Activated T-helper 1 cell treated with Interleukin-2 at 50 U/mL for 16 hours (primary cell): ENCODE measurements at places on chromosomes 2 and 18.

DNA sequence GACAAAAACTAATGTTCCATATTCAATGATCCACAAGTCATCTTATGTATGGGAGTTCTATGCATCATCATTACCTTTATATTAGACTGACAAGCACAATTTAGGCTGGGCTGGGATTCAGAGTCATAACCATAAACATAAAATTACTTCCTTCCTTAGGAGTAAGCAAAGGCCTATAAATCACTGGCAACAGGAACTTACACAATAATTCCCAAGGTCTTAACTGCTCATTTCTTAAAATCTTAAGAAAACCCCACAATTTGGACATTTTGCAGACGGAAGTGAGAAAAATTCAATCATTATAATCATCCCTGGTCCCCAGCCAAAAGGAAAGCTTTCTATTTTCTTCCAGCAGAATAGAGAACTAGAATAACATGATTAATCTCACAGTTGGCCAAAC lies 232.3 kb downstream of the DYM start:
- DNase-seq = no peak

GRCh38 chr2:165682546-165682945 lies 111.5 kb downstream of the GALNT3 start:
- DNase-seq = no peak

- no peak for DNase-seq
Observed at GRCh38 chr18:31760695-31761094, at the start of gene SLC25A52. Gene SLC25A52, minus strand, starts transcription at chr18:31760880. Its CDS starts 219 bp downstream, at chr18:31760661.

DNA sequence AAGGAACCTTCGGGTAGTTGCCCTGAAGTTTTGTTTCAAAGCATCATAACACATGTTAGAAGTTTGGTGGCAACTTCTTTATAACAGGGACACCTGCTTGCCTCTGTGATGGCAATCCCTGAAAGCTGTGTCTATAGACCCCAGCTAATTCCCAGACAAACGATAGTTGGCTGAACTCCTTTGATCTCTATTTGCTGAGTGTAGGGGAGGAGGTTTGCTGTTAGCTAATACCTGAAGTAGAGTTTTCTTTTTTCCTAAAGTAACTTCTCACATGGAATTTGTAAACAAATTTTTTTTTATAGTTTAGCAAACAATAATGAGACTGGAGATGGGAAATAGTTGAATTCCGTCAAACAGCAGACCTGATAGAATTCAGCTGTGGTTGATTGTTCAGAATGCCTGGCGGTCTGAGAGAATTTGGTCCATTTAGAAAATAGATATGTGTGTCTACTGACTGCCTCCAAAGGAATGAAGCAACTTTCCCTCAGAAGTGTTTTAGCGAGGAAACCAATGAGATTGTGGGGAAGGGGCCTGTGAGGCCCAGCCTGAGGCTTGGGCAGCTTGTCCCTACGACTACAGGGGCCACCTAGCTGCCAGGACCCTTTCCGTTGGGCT lies 123.5 kb upstream of the EPAS1 start:
- no peak for DNase-seq

DNA sequence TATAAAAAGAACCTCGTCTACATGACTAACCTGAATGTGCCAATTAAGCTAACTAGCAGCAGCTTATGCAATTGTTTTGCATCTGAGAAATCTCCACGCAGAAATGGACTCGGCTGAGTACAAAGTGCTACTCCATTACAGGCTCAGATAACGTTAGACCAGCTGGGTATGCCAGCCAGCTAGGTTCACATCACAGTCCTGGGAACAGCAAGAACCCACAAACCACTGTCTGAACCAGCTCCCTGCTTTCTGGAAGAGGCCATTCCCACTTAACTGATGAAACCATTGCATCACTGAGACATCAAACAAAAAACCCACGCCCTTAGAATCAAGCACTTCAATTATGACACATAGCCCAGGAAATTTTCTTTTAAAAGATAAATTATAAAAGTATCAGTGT lies 202.7 kb downstream of the CYRIA start:
- DNase-seq = no peak

DNA sequence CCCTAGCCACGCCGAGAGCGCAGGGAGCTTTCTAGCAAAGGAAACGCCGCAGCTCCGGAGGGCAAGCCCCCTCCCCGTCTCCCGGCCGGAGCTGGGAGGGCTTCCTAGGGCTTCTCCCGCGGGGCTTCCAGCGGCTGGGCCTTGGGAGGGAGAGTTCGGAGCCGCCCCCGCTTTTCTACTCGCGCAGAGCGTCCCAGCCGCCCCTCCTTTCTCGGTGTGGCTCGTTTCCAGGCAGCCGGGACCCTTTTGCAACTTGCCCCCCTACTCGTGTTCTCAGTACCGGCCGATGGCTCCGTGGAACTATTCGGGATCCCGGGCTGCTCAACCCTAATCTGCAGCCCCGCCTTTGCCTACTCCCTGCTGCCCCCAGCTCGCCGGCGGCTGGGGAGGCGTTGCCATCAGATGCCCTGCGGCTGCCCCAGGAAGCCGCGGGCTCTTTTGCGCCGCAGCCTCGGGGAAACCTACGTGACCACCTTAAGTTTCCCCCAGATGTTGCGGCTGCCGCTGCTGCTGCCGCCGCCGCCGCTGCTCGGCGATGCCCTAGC lies 1.5 kb upstream of the NR4A2 start:
- DNase-seq = peak; percentile 20

- no peak for DNase-seq
Observed at GRCh38 chr2:177068967-177069366, 143.6 kb upstream of the HNRNPA3 start.

GRCh38 chr2:8107621-8108378 lies 574.1 kb upstream of the ID2 start:
- no peak for DNase-seq

DNA sequence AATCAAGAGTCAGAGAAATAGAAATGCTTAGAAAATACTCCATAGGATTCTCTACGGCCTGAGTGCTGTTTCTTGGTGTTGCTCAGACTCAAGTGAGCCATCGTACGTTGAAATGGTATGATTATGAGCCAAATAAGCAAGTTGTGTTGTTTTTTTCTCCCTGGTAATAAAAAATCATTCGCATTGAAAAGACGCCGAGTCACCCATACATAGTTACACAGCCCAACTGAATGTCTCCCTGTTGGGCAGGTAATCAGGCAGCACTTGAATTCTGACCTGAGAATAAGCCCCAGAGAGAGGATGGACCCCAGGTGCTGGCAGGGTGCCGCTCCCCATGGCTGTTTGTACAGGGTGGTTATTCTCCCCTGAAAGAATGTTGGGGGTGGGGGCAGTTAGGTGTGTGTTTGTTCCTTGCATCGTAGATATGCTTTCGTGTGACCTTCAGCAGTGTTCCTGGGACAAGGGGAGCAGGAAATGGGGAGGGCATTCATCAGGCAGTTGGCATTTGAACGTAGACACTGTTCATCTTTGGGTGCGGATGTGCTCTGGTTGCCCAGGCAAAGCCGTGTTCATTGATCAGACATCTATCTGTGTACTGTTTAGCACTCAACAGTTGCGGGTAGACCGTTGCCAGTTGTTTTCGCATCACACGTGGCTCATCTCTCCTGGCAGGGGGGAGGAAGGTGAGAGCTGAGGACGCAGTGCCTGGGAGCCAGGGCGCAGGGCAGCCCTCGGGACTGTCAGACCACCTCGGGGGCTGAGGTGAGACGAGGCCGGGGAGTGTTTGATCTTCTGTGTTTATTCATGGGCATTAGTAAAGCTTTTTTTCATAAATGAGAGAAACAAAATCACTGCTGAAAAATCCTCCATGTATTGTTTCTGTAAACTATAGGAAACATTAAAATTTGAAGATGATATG lies 27.3 kb downstream of the MTCL1 start:
- DNase-seq = no peak

DNA sequence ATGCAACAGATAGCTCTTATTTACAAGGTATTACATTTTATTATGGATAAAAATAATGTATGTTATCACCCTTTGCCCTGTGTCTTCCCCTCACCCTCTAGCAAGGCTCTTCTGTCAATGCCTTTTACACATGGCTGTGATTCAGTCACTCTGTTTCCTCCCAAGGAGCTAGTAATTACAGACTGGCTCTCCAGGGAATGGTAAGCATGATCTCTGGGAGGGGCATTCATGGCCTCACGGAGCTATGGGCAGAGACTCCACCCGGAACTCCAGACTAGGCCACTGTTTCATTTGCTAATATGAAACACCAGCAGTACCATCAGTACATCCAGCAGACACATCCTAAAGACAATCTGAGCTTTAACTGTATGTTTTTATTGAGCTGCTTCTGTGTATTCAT lies 410.9 kb upstream of the CYRIA start:
- DNase-seq = no peak

GRCh38 chr18:35268821-35269220 lies 21.2 kb downstream of the ZSCAN30 start:
- no peak for DNase-seq
